ENCODE measurements at places on chromosomes 4 and X.

DNA sequence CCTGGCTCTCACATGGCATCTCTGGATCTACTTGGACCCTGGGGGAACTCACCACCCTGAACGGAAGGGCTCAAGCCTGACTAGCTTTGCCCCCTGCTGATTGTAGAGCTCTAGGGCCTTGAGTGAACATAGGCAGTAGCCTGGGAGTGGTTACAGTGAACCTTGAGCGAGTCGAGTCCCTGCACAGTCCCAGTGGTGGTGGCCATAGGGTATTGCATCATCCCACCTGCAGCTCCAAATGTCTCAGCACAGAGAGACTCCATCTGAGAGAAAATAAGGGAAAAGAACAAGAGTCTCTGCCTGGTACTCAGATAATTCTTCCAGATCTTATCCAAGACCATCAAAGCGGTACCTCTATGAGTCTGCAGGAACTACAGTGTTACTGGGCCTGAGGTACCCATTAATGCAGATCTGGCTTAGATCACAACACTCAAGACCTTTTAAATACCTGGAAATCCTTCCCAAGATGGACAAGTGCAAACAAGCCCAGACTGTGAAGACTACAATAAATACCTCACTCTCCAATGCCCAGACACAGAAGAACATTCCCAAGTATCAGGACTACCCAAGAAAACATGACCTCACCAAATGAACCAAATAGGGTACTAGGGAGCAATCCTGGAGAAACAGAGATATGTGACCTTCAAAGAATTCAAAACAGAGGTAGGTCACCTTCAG is 167.5 kb upstream of the TET2 start:
- no peaks in the 10 kb centered on the region for H3K4me1 ChIP-seq
- no peaks in the 10 kb centered on the region for H3K36me3 ChIP-seq
- H3K27ac ChIP-seq, result no peak overlapping the region
- no peak overlapping the region for H3K4me3 ChIP-seq

DNA sequence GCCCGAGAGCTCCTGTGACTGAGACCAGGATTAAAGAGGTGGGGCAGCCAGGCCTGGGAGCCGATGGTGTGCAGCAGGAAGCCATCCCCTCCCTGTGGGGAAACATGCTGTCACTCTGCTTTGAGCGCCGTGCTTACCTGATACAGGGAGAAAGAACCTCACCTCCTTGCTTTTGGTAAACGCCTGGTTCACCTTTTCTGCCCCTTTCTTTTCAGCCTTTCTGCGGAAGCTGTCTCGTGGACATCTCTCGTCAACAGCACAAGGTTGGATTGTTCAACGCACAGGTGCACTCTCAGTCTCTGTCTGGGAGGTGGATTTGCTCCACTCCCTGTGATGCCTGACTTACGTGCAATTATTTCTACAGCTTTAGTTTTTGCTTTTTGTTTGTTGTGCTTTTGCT is 12.0 kb downstream of the ZFYVE28 start:
- no peaks in the 10 kb centered on the region for H3K36me3 ChIP-seq
- H3K27me3 ChIP-seq, result no peaks in the 10 kb centered on the region
- H3K4me1 ChIP-seq, result peaks cover 18% of the 10 kb centered on the region
- H3K27ac ChIP-seq, result no peak overlapping the region

GRCh38 chr4:19534159-19534558 is 717.5 kb upstream of the SLIT2 start:
- H3K4me3 ChIP-seq, result no peak overlapping the region
- no peak overlapping the region for H3K27ac ChIP-seq
- DNase-seq, result no peak
- H3K27me3 ChIP-seq, result no peaks in the 10 kb centered on the region
- H3K4me1 ChIP-seq, result no peaks in the 10 kb centered on the region
- no peaks in the 10 kb centered on the region for H3K36me3 ChIP-seq

GRCh38 chrX:134202561-134202960 is 34.4 kb upstream of the CCDC160 start:
- no peaks in the 10 kb centered on the region for H3K27me3 ChIP-seq
- no peak overlapping the region for H3K4me3 ChIP-seq
- no peaks in the 10 kb centered on the region for H3K36me3 ChIP-seq
- no peak overlapping the region for H3K27ac ChIP-seq
- DNase-seq, result no peak

DNA sequence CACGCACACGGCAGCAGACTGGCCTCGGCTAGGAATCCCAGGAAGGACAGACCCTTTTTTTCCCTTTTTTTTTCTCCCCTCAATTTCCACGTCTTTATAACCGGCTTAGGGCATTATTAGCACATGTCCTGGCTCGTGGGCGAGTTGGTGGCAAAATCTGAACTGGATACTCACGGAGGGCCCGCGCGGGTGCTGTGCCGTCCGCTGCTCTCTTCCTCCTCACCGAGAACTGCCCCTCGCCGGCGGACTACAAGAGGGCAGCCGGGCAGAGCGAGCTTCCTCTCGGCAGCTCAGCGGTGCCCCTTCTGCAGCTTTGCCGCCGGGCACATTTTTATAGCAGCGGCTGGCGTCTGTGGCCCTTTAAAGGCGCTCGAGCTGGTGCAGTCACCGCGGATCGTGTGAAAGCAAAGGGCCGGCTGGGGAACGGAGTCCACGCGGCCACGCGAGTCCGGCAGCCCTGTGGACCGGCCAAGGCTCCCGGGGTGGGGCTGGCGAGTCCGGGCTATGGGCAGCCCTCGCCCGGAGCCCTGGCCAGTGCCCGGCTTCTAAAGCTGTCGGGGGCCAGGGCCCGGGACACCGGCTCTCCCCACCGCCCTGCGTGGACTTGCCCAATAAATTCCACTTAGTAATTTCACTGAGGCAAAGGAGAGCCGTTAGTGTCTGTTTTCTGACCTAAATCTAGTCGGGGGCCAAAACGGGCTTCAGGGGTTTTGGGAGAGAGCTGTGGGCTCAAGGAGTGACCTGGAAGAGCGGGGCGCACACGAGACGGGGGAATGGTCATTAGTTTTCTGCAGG is 1.3 kb upstream of the CITED1 start:
- H3K27me3 ChIP-seq, result no peaks in the 10 kb centered on the region
- peak overlapping the region; percentile 60 for H3K27ac ChIP-seq
- H3K4me3 ChIP-seq, result peak overlapping the region; percentile 58
- DNase-seq, result no peak

GRCh38 chr4:2941138-2942036 is 21.8 kb downstream of the NOP14 start:
- peaks cover 98% of the 10 kb centered on the region for H3K36me3 ChIP-seq
- no peaks in the 10 kb centered on the region for H3K27me3 ChIP-seq
- DNase-seq, result no peak
- H3K27ac ChIP-seq, result no peak overlapping the region
- peaks cover 9% of the 10 kb centered on the region for H3K4me1 ChIP-seq

- H3K4me3 ChIP-seq, result no peak overlapping the region
- DNase-seq, result no peak
- no peaks in the 10 kb centered on the region for H3K4me1 ChIP-seq
- H3K27me3 ChIP-seq, result no peaks in the 10 kb centered on the region
- no peaks in the 10 kb centered on the region for H3K36me3 ChIP-seq
Observed at GRCh38 chrX:155857561-155857960, 23.6 kb upstream of the VAMP7 start.

- no peak overlapping the region for H3K4me3 ChIP-seq
- DNase-seq, result no peak
- peaks cover 13% of the 10 kb centered on the region for H3K4me1 ChIP-seq
- H3K36me3 ChIP-seq, result no peaks in the 10 kb centered on the region
- no peaks in the 10 kb centered on the region for H3K27me3 ChIP-seq
Observed at GRCh38 chr4:38164346-38164745, 204.1 kb downstream of the PTTG2 start.

- no peaks in the 10 kb centered on the region for H3K27me3 ChIP-seq
- H3K4me3 ChIP-seq, result no peak overlapping the region
- H3K4me1 ChIP-seq, result no peaks in the 10 kb centered on the region
- DNase-seq, result no peak
- H3K36me3 ChIP-seq, result no peaks in the 10 kb centered on the region
- H3K27ac ChIP-seq, result no peak overlapping the region
Observed at GRCh38 chr4:189265515-189265914, 675.2 kb upstream of the FRG1 start.

DNA sequence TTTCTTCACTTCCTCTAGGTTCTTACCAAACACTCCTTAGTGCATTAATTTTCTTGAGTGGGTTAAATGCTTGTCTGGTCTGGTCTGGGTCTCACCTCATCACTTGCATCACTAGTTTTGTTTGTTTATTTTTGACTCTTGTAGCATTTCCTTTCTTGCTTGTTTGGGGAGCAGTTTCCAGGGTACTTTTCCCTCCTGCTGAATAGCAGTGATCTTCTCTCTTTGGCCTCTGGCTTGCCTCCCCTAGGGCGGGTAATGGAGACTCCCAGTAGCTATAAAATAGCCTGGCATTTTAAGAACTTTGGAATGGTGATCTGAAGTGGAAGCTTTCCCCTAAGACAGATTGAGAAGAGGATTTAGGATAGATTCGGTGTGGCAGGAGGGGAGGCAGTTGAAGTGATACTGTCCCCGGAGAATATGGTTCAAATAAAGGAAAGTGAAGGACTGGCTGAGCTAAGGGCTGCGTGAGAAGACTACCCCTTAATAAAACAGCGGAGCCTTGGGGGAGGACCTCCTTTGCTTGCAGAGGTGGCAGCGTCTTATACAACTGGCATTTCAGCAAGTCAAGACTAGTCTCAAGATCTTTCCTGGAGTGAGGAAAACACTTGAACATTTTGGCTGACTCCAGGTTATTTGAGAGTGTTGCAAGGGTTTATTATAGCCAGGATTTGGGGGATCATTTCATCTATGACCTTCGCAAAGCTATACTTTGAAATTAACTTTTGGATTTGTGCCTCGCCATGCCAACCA is 190.6 kb downstream of the FRAS1 start:
- no peak for DNase-seq
- no peaks in the 10 kb centered on the region for H3K4me1 ChIP-seq
- H3K4me3 ChIP-seq, result no peak overlapping the region
- H3K27ac ChIP-seq, result no peak overlapping the region
- no peaks in the 10 kb centered on the region for H3K27me3 ChIP-seq
- H3K36me3 ChIP-seq, result no peaks in the 10 kb centered on the region

DNA sequence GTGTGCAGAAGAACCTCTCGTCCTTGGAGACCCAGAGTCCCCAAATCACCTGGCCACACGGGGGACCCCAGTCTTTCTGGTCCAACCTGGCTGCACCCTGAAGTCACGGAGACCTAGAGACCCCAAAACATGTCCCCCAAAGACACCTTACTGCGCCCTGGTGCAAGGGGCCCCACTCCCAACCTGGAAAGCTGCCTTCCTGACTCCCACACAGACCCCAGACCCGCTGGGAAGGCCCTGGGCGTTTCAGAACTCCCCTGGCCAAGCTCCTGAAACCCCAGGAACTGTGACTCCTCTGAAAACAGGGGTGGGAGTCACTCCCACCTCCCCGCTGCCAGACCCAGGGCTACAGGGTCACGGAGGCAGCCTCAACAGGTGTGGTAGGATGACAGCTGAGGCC is 12.7 kb upstream of the SHOX start:
- DNase-seq, result no peak
- H3K27ac ChIP-seq, result no peak overlapping the region
- no peaks in the 10 kb centered on the region for H3K4me1 ChIP-seq
- H3K27me3 ChIP-seq, result peaks cover 15% of the 10 kb centered on the region

DNA sequence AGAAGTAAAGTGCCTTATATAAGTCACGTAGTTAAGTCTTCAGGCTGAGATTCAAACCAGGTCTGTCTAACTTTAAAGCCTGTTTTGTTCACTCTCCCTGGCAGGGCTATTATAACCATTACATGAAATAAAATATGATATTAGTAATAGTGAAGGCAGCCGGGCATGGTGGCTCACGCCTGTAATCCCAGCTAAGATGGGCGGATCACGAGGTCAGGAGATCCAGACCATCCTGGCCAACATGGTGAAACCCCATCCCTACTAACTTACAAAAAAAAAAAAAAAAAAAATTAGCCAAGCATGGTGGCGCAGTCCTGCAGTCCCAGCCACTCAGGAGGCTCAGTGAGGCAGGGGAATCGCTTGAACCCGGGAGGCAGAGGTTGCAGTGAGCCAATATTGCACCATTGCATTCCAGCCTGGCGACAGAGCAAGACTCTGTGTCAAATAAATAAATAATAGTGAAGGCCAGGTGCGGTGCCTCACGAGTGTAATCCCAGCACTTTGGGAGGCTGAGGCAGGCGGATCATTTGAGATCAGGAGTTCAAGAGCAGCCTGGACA is 22.1 kb upstream of the SOWAHD start:
- peaks cover 10% of the 10 kb centered on the region for H3K4me1 ChIP-seq
- no peak overlapping the region for H3K4me3 ChIP-seq
- DNase-seq, result no peak
- H3K27ac ChIP-seq, result no peak overlapping the region
- H3K27me3 ChIP-seq, result no peaks in the 10 kb centered on the region

DNA sequence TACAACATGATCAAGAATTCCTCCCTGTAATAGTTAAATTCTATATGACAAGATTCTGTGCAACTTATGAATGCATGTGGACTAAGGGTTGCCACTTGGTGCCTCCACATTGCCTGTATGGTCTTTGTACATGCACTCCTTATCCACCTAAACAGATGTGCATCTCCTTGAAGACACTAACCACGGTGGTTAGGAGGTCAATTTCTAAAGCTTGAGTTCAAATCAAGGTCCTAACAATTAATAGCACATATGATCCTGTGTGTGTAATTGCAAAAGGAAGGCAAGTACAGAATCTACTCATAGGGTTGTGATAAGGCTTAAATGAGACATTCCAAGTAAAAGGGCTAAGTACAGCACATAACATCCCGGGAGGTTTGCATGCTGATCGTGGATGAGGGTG is 1.5 kb upstream of the IL21 start:
- no peaks in the 10 kb centered on the region for H3K4me1 ChIP-seq
- H3K36me3 ChIP-seq, result no peaks in the 10 kb centered on the region
- no peak overlapping the region for H3K4me3 ChIP-seq
- H3K27me3 ChIP-seq, result no peaks in the 10 kb centered on the region
- H3K27ac ChIP-seq, result no peak overlapping the region

DNA sequence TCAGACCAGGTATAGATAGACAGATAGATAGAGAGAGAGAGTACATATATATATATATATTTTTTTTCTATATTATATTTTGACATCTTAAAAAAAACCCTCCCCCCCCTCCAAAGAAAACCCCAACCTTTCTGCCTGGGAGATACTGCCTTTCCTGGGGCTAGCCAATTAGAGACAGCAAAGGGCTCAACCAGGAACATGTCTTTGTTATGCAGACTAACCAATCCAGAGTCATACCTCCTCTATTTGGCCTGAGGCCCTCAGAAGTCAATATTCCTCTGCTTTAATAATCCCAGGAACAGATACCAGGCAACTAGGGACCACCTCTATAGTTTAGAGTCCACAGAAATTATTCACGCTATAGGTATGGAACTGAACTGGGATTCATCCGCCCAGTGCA is 135.6 kb upstream of the MAD2L1 start:
- no peak overlapping the region for H3K4me3 ChIP-seq
- H3K36me3 ChIP-seq, result no peaks in the 10 kb centered on the region
- DNase-seq, result no peak
- H3K4me1 ChIP-seq, result no peaks in the 10 kb centered on the region
- H3K27me3 ChIP-seq, result no peaks in the 10 kb centered on the region

DNA sequence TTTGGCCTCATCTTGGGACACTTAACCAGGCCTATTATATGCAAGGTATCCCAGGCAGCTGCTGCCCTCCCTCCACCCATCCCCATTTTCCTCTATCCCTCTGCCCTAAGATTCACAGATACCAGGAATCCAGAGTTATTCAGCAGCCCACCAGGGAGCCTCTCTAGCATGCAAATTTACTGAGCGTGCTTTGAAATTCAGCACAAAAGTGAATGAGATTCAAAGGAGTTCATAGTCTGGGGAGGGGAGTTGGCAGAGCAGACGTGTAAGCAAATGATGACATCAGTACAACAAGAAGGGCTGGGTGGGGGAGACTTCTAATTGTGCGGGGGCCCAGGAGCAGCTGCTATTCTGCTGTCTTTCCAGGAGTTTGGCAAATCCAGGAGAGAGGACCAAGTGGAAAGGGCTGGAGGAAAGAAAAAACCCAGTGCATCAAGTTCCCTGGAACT is 1.7 kb upstream of the MTM1 start:
- H3K4me3 ChIP-seq, result no peak overlapping the region
- no peak for DNase-seq
- H3K27me3 ChIP-seq, result no peaks in the 10 kb centered on the region
- H3K27ac ChIP-seq, result no peak overlapping the region
